Activated naive CD4-positive, alpha-beta T cell treated with anti-CD3 and anti-CD28 coated beads for 36 hours (primary cell): ENCODE measurements at places on chromosomes 3 and 15.

DNA sequence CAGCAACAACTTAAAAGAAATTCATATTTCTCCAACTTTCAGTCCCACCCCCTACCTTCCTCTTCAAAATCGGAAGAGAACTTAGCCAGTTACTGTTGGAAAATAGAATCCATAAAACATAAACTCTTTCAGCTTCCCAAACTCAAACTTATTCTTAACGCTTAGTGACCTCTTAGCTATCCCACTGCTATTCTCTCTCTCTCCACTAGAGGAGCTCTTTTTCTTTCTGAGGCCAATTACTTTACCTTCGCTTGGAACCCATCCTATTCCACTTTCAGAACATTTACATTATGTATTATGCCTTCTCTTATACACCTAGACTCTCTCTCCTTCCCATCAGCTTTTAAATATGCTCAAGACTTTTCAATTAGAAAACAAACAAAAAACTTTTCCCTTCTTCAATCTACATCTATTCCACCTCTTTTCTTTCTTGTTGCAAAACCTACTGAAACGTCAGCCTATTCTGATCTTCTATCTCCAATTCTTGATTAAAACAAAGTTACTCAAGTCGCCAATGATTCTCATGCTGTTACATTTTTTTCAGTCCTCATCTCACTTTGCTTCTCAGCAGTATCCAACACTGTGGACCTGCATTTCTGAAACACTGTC, 13.4 kb upstream of the GHSR start:
- DNase-seq = no peak

GRCh38 chr3:121992601-121993560, 29.2 kb downstream of the ILDR1 start:
- no peak for DNase-seq

- no peak for DNase-seq
These were observed 27.7 kb downstream of the CMSS1 start for GRCh38 chr3:99845331-99845730.

DNA sequence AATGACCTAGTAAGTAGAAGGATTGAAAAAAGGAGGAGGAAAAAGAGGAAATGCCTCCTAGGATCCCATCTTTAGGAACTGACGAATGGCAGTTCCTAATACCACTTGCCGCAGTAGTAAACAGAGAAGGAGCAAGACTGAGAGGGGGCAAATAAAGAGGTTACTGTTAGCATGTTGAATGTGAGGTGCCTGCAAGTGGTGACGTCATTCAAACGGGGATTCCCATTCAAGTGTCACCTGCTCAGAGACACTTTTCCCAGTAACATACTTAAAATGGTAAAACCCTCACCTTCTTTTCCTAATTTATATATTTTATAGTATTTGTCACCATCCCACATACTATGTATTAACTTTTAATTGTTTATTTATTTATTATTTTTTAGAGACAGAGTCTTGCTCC, 178.9 kb downstream of the IL5RA start:
- no peak for DNase-seq

- no peak for DNase-seq
These were observed 24.0 kb downstream of the RMDN3 start for GRCh38 chr15:40731034-40731433.

DNA sequence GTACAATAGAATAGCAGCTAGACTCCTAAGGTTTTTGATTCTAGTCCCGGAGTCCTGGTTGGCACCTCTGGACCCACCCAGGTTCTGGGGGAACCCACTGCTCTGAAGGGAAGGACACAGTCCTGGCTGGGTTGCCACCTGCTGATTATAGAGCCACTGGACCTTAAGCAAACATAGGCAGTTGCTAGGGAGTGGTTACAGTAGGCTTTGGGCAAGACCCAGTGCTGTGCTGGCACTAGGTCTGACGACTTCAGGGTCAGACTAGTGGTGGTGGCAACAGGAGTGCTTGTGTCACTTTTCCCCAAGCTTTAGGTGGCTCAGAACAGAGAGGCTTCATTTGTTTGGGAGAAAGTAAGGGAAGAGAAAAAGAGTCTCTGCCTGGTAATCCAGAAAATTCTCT, 109.8 kb upstream of the C3orf80 start:
- DNase-seq = no peak
